B cell (primary cell): ENCODE measurements at places on chromosomes 2 and 18. TPM values are rescaled to one million over a fixed set of nuclear protein-coding genes. Genes with fewer than 3 reads are reported as not detected.

GRCh38 chr18:25058521-25058920, 293.4 kb downstream of the ZNF521 start:
- no peak for DNase-seq

DNA sequence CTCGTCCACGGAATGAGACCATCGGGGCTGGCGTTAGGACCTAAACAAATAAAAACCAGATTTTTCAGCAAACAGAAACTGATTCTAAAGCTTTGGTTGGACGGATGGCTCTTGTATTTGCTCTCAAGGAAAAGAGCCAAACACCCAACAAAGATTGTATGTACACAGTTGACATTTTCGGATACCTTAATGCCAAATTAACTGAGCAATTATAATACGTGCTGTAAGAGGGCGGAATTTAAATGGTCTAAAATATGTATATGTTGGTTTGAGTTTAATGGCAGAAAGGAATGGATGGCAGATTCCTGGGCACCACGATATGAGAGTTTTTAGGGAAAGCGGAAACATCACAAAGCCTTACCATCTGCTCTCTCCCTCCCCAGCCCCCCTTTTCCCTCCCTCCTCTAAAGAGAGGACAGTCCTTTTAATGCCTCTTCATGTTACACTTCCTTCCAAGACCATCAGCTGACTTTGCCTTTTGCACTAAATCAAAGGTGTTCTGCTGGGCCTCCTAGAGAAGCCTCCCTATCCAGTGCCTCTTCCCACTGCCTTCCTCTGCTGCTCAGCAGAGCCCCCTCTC, 33.3 kb downstream of the STAT1 start:
- DNase-seq: no peak

GRCh38 chr2:28678944-28679343, 72.7 kb upstream of the PPP1CB start:
- DNase-seq: no peak

GRCh38 chr2:158967114-158967730, 1.2 kb upstream of the TANC1 start:
- DNase-seq: no peak

DNA sequence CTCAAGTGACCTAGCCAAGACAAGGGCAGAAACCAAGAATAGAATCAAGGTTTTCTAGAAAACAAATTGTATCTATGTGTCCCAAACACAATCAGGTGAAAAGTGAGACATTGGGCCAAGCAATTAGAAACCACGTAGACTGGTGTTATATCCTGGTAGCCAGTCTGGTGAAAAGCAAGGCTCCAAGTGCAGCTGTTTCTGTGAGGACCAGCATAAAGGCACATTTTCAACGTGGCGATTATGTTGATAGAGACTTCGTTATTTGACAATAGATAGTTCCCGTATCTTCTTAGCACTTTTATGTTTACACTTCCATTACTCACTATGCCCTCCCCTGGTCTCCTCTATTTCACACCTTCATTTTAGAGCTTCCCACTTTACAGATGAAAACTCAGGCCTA, 103.2 kb upstream of the ZFP36L2 start:
- no peak for DNase-seq

The DYSF gene
- total RNA-seq: 0.15 and 0.17 TPM in 2 replicates
